Fibroblast of skin of scalp (primary cell): ENCODE measurements at places on chromosomes 7 and 10.

DNA sequence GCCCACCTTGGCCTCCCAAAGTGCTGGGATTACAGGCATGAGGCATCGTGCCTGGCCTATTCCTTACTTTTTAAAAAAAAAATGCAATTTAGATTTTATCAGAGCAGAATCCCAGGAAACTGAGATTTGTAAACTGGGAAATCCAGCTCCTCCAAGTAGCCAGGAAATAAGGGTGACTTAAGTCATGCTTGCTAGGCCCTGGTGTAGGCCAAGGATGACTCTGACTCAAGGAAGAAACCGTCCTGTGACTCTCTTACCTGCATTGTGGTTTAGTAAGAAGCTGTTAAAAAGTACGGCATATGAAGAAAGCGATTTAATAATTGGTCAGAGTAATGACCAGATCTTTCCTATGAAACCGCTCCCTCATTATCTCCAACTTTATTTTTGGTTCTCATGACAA lies 10.2 kb downstream of the PFKP start:
- DNase-seq: no peak

GRCh38 chr10:1211844-1212570 lies 155.8 kb downstream of the WDR37 start:
- DNase-seq: no peak

DNA sequence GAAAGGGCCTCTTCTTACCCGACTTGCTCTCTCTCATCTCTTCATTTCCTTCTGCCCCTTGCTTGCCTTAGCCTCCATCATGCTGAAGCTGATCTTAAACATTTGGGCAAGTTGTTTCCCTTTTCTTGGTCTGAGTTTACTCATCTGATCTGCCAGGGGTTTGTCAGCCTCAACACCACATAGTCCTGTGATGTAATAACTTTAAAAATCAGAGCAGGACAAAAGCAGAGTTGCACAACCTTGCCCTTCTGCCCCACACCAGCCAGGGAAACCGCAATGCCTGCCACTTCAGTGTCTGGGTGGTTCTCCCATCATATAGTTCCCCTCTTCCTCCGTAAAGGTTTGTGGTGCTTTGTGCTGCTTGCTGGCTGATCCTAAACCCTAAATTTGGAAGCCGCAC lies 9.9 kb upstream of the LIPM start:
- no peak for DNase-seq

DNA sequence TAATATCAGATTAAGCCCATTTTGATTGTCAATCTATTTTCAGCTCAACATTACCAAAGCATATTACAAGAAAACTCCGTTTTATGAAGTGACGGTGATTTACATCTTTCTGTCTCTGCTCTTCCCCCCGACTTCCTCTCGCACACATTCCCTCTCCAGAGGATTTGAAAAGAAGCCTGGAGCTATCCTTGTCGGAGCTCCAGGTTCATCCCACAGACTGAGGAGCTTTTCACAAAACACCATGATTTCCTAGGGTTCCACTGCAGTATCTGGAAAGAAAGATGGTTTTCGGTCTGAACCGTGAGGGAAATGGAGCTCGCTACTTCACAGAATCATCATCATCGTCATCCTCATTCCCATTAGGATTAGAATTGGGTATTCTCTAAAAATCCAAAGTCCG lies 655.5 kb upstream of the MGMT start:
- DNase-seq: no peak

- no peak for DNase-seq
These were observed 77.9 kb downstream of the GLI3 start for GRCh38 chr7:42159130-42159529.

- no peak for DNase-seq
These were observed 1.8 kb downstream of the TPST1 start for GRCh38 chr7:66206934-66207240.
